ENCODE measurements at places on chromosomes 11 and 22.

DNA sequence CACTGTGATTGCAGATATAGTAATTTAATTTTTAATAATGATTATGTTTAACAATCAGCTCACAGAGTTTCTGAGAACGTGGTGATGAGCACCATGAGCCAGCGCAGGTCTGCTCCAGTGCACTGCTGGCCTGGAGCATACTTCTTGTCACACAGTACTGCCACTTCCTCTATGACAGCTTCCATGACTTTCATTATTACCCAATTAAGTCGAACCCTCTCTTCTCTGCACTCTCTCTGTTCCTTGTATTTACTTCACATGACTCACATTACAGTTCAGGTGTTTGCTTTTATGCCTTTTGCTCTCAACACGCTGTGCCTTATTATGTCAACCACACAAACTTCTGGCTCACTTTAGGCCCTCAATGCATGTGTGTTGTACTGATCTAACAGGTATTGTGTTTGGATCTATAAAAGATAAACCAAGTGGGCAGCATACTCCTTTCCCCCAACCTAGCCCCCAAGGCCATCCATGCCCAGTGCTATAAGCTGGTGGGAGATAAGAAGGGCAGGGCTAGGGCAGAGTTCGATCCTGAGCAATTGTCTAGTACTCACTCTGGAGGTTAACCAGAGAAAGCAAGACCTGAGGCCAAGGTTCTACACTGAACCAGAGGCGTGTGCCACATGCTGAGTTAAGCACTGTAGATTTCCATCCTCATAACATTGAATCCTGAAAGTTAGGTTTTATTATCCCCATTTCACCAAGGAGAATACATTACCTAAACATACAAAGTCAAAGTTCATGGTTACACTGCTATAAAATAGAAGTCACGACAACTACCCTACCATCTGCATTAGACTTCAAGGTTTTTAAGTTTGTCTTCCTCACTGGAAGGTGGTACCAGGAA lies 356.5 kb downstream of the INSC start:
- no peak for DNase-seq

DNA sequence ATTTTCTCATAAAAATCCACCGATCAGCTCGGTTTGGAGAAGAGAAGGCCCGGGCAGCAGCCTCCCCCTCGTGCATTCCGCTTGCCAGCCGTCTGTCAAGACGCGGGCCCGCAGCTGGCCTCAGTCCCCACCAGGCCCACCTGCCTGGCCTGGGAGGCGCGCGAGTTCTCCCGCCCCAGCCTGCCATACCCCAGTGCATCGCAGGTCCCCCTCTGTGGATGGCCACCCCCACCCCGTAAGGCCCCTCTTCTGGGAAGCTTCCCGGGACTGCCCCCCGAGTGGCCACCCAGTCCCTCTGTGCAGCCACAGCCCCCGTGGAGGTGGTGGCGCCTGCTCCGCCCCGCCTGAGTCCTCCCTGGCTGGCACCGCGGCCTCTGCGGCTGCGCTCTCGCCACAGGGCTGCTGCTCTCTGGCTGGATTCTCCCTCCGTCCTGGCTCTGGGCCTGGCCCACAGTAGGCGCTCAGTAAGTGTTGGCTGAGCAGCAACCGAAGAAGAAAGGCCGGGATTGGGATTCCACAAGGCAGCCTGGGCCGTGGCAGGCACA lies 74.0 kb upstream of the TCF20 start:
- peak; percentile 60 for DNase-seq

GRCh38 chr11:127105593-127106541 lies 105.3 kb upstream of the KIRREL3 start:
- DNase-seq, result peak; percentile 70

DNA sequence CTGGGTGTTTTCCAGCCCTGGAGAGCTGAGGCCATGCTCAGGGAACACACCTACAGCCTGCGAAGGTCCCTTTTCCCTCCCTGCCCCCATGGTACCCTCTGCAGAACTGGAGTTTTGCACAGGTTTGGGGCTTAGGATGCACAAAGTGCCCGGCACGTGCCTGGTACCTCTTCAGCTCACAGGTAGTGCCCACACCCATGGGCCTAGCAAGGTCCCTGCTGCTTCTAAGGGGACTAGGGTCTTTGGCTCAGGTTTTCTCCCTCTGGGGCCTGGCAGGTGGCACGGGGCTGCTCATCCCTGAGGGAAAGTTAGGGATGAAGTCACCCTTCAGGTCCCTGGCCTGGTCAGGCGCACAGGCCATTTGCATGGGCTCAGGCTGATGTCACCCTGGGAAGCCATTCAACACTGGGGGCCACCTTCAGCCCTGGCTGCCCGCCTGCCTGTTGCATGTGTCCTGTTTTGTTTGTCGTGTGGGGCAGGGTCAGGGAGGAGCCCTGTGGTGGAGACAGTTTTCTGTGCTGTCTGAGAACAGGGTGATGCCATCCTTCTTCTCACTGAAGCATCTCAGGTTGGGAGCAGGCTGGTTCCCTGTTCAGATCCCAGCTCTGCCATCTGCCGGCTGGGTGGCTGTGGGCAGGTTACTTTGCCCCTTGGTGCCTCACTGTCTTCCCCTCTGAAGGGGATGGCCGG lies 68.3 kb upstream of the CRYBB3 start:
- no peak for DNase-seq

DNA sequence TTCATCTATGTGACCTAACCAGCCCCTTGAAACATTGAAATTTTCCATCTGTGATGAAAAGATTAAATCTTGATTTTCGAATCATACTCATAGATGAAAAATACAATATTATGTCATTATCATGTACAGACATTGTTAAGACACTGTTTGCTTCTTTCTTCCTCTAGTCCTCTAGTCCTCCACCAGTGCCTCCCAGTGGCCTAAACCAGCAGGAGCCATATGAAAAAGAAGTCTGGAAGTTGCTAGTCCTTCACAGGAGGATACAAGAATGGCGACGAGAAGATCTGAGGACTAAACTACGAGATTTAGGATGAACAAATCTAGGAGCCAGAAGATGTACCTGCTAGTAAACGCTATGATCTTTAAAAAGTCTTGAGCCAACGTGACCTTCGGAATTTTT lies 134.1 kb downstream of the SLC17A6 start:
- DNase-seq, result no peak

All from ELF-1 (cell line).